ENCODE measurements at places on chromosomes 13 and 19.

- DNase-seq: no peak
Observed at GRCh38 chr13:65414187-65414586, 1815.9 kb downstream of the PCDH9 start.

DNA sequence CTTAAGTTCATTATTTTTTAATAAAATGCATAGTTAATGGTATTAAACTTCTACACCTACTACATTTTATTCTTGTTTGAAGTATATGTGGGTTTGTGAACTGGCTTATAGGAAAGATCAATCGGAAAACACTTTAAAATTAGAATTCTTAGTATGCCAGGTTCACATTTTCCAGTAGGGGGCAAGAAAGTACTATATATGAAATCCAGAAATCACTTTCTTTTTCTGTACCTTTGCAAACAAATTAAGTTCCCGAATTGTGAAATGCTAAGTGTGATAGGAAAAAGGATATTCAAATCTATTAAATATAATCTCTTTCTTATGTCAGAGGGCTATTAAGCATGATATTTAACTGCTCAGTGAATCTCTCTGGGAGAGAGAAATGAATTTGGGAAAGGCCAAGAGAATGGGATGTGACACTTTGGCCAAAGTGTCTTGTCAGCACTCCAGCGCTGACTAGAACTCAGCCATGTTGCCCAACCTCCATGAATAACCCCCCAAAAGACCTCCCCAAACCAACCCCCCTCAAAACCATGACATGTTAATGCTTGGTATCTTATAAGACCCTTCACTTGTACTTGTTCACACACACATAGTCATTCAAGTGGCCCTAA, 122.6 kb upstream of the SLC10A2 start:
- DNase-seq: peak; percentile 14

DNA sequence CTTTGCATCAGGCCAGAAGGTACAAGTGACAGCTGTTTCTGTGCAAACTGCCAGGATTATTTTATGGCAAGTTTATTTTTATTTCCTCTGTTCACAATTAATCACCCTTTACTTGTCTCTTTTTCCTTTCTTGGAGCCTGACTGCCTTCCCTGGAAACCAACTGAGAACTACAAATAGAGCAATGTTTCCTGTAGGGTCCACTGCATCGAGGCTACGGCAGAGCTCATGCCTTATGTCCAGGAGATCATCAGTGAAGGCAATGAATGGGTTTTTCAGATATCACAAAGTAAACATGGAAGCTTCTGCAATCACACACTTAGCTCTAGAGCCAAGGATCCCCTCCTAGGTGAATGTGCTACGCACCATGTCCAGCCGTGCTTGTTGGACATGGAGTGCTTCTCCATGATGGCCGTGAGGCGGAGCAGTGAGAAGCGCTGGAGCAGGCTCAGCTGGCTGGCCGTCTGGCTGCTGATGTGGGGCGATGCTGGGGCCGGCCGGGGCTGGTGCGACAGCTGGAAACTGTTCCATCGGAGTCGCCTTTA, 110.9 kb downstream of the KL start:
- no peak for DNase-seq

GRCh38 chr19:19068659-19069654, 5.2 kb downstream of the SLC25A42 start:
- no peak for DNase-seq

DNA sequence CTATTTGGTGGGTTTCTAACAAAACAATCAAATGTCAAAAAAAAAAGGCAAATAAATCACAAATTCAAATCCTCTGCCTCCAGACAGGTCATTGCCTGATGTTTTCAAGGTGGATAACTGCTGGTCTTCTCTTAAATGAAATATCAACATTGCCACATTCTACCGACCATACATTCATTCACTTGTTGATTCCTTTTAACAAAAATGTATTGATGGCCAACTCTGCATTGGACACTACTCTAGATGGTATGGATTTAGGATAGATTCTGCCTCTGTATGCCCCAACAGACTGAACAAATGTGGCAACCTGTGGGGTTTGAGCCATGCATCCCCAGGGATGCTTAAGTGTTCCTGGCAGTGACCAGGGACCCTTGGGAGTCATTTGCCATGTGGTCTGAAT, 87.6 kb upstream of the STK24 start:
- DNase-seq: no peak

DNA sequence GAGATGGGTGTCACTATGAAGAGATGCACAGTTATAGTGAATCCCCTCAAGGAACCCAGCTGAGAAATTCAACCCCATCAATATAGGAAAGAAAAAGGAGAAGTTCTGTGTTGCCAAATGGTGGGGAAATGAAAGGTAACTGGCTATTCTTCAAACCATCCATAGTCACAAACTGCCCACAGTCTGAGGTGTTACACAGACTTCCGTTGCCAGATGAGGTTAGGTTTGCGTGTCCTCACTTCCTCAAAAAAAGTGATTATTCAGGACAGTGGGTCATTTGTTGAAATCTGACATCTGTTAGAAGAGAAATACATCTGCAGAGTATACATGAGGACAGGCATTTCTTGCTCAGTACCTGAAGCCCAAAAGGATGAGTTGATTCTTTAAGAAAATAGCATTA, 9.0 kb downstream of the SIGLEC5 start:
- no peak for DNase-seq

DNA sequence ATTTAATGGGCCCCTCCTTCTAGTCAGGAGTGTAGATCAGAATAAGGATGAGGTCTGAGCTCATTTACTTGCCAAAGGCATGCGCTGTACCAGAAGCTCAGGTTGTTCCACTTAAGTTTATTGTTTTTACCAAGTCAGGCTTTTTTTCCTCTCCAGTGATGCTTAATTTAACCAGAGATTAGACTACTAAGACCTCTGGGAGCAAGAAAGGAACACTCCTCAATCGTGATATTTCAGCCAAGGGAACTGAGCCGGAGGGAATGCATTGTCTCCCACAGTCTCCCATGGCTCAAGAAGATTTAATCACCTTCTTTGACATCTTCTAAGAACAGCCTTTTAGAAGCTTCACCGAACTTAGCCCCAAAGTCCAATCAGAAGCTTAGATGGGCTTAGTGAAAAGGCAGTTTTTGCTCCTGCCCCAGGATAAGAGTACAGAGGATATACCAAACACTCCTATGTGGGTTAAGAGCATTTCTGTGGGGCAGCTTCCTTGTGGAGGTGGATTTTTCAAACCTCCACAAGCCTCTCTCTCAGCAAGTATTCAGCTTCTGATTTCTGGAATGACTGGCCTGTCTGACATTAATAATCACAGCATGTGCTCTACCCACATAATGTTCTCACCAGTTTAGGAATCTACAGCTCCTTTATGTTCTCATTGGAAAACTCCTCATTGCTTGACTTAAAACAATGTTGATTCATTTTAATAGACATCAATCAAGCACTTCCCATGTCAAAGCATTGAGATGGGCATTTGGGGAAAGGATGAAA, 322.7 kb downstream of the SUCLA2 start:
- no peak for DNase-seq

DNA sequence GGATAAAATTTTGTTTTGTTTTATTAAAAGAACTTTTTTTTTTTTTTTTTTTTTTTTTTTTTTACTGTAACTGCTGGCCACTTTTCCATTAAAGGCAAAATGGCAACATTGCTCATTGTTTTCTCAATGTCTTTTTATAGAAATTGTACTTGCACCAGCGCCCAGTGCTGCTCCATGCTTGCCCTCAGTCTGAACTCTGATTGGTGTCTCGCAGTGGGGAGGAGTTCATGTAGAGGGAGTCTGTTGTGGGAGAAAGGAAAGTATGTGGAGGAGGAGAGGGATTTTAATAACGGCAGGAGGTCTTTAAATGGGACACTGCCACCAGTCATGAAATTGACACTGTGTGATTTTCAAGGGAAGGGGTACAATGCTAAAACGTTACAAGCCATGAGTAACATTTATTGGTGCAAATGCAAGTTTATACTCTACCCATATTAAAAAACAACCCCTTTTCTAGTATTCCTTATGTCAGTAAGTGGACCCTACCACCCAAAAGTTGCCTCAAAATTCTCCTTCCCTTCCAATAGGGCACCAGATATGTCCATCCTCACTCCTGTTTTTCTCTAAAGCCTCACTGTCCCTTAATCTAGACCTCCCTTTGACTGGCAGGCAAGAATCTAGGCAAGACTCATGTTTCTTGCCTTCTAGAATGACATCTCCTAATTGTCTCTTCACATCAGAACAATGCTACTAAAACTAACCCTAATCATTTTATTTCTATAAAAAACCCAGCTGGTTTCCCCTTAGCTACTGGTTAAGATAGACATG, 3.2 kb downstream of the RASL11A start:
- no peak for DNase-seq

GRCh38 chr19:45428384-45429231, 4.9 kb upstream of the ERCC1 start:
- DNase-seq: no peak

All from RCC 7860 (cell line).